SK-N-SH (cell line): ENCODE measurements at places on chromosomes 7 and 10.

GRCh38 chr10:97731346-97732051 is 5.4 kb upstream of the ZFYVE27 start:
- DNase-seq = peak; percentile 70

- DNase-seq = no peak
Observed at GRCh38 chr10:54854389-54854788, 53.4 kb upstream of the PCDH15 start.

DNA sequence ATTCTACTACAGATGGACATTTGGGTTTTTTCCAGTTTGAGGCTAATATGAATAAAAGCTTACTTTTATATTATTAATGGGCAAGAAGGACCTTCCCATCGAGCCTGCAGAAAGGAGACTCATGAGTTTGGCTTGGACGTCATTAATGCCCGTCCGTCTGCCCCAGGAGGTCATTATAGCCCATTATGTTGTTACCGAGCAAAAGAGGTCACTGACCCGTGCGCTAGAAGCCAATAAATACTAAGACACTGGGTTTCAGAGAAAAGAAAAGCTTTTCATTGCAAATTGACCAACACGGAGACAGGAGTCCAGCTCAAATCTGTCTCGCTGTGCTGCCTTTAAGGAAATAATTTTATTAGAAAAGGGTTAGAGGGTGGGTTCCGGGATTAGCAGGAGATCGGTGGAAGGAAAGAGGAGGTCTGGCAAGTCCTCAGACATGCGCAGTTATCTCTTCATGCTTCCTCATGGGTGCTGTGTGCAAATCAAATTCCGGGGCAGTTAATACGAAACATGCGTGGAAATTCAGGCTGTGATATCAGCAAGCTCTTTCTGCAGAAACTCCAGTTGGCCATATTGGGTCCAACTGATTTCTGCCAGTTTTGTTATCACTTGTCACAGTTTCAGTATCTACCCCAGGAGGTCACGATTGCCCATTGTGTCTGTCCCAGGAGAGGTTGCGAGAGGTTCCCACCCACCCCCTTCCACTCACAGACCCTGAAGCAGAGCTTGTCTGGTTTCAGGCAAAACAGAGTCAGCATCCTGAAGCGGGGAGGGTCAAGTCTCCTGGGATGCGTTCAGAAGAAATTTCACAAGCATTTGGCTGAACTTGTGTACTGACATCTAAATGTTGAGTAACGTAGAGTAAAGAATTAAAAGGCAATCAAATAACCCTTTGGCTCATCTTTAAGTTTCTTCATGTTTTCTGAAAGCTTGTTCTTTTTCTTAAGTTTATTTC is 1.1 kb upstream of the GALNTL5 start:
- DNase-seq = peak; percentile 59

GRCh38 chr7:151506901-151507382 is 12.8 kb downstream of the RHEB start:
- DNase-seq = peak; percentile 45

- DNase-seq = no peak
Observed at GRCh38 chr10:45227456-45227855, 88.0 kb downstream of the OR13A1 start.

DNA sequence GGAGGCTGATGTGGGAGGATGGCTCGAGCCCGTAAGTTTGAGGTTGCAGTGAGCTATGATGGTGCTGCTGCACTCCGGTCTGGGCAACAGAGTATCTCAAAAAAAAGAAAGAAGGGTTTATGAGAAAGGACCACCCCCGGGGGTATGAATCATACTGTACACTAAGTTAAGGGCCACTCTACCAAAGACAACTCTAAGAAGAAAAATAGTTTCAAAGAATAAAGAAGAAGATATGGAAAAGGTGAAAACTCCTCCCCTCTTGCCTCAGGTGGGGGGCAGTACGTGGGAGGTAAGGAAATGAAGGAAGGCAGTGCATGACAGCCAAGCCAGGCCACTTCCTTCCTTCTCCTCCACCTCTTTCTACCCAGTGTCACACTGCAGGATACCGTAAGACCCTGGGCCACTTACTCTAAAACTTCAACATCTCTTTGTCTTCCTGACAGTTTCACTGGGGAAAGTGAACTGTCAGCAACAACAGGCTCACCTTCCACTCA is 61.3 kb downstream of the PIP4K2A start:
- no peak for DNase-seq

- no peak for DNase-seq
Observed at GRCh38 chr7:78103475-78103874, 304.9 kb downstream of the PHTF2 start.

- no peak for DNase-seq
Observed at GRCh38 chr10:69051303-69051702, 36.6 kb upstream of the SRGN start.
